Activated T-cell treated with anti-CD3 and anti-CD28 coated beads, Interleukin-2, amount 50 U/mL, for 72 hours (primary cell): ENCODE measurements at places on chromosomes 16 and 17.

GRCh38 chr17:48378238-48378637 lies 51.8 kb downstream of the SKAP1 start:
- no peak for DNase-seq

DNA sequence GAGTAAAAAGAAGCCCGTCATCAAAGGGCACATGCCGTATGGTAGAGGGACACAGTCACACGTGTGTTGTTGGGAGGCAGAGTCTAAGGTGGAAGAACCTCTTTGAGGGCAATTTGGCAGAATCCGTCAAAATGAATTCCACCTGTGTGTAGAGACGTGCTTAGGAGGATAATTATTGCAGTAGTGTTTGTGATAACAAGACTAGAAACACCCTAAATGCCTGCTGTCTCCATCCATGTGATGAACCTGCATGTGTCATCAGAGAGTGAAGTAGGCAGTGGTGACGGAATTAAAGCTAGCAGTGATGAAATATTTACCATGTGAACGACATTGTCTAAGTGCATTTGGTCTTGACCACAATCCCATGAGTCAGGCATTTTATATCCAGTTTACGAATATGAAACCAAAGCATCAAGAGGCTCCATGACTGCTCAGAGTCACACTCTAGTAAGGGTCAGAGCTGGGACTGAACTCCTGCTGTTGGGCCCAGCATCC lies 61.3 kb upstream of the ADORA2B start:
- DNase-seq: no peak

DNA sequence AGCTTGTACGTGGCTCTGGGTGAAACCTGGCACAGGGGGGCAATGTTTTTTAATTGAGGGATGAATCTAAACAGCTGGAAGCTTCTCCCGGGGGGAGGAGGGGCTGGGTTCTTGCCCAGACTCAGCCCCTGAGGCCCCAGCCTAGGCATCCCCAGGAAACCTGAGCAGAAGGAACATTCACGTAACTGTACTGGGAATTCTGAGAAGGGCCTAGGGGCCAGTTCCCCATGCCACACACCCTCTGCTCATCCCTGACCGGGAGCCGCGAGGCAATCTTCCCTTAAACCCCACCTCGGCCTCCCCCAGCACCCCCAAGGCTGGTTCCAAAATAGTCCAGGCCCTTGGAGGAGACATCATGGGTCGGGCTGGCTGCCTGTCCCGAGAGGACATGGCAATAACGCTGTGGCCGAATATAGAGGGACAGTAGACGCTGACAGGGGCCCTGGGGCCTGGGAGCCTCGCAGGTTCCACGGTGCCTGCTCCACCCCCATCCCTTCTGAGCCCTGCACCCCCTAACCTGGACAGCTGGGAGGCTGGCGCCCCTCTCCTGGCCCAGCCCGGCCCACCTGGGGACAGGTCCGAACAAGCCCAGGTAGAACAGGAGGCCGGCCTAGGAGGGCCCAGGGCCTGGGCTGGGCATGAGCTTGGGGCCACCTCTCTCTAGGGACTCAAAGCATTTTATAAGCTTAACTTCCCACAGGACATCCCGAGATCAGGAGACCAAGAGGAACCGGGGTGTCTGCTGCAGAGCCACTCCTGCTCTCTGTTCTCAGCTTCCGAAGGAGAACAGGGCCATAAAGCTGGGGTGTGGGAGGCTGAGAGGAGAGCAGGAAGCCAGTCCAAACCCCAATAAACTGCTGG lies 83.2 kb upstream of the TOB1 start:
- DNase-seq: no peak

DNA sequence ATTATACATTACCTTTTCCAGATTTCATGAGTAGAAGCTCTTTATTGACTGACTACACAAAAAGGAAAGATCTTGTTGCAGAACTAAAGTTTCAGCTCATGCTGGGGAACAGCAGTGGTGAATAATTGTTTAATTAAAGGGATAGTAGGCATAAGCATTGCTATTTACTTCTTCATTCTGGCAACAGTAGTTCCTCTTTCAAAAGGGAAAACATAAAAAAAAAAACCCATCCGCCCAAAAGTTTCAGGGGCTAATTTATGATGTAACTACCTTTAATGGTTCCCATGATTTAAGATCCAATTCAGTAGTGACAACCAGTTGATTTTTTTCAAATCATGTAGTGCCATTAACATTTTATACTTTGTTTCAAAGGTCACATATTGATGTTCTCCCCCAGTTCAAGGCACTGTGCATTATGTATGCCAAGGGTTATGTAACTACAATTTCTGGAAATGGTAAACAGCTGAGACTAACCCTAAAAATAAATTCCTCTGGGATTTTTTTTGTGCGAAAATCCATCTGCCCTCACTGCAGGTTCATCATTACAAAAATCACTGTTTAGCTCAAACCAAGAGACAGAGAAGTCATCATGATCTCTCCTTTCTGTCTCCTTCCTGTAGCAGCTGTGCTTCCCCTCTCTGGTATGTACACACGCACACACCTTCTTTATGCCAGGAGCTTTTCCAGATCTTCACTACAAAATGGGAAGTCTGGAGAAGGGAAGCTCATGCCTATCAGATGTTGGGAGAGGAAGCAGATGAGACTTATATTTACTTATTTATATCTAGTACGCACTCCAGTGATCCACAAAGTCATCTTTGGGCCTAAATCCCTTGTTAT lies 2.2 kb upstream of the PHLPP2 start:
- no peak for DNase-seq

DNA sequence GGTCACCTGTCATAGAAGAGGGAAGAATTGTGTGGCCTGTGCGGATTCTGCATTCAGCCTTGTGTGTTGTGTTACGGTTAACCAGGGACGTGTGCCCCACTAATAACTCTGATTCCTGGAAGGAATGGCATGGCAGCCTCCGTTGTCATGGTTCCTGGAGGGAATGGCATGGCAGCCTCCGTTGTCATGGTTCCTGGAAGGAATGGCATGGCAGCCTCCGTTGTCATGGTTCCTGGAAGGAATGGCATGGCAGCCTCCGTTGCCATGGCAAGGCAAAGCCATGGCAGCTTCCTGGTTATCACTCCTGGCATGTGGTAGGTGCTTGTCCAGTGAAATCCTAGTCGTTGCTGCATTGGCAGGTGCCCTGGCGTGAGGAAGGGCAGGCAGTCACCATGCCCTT lies 8.9 kb downstream of the SPG7 start:
- no peak for DNase-seq

- no peak for DNase-seq
Measured at GRCh38 chr17:1820528-1821252, 9.0 kb downstream of the SMYD4 start.

DNA sequence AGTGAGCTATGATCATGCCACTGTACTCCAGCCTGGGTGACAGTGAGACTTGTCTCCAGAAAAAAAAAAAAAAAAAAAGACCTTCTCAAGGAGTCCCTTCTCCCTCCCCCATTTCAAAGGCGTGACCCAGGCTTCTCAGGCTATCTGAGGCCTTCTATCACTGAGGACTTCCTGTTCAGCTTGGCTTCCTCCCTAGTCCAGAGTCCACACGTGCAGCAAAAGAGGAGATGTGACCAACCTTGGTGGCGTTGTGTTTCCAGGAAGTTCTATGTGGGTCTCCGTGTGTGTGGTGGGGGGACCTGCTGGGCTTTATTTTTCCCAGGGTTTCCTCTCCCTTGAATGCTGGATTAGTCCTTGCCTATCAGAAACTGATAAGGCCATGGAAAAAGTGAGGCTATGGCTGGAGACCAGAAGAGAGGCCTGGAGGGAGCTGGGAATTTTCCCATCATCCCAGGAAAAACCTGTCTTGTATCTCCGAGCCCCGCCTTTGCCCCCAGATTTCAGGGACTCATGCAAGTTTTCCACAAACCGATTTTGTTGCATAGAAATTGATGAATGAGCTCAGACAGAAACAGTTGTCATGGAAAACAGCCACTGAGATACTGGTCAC lies 148.1 kb downstream of the SALL1 start:
- DNase-seq: no peak

GRCh38 chr17:37092071-37092470 lies 143.3 kb downstream of the AATF start:
- no peak for DNase-seq

DNA sequence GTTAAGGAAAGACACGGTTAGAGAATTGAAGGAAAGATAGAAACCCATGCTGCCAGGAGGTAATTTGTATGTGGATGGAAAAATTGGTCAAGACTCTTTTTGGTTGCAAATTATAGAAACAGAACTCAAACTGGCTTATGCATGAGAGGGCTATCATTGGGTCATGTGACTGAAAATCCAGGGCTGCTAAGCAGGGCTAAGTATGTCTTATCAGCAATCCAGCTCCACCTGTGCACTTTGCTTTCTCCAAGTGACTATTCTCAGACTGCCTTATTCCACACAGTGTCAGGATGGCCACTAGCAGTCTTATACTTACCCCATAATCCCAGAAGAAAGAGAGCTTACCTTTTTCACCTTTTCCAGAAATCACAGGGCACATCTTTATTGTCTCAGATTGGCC lies 113.5 kb downstream of the CBLN1 start:
- DNase-seq: no peak

DNA sequence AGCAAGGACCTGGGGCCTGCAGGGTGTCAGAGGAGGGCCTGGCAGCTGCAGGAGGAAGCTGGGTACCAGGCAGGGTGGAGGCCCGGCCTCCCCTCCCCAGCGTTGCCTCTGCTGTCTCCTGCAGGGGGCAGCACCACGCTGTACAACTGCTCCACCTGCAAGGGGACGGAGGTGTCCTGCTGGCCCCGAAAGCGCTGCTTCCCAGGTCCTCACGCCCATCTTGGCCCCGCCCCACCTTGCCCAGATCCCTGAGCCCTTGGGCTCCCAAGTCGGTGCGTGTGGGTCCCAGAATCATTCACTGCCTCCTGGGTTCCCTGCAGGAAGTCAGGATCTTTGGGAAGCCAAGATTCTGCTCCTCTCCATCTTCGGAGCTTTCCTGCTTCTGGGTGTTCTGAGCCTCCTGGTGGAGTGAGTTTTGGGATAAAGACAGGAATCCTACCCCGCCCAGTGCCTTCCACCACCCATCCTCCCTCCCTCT lies 1.2 kb downstream of the TMEM95 start:
- peak; percentile 91 for DNase-seq
